CD14-positive monocyte (primary cell): ENCODE measurements at places on chromosomes 4 and X. TPM values are rescaled to one million over a fixed set of nuclear protein-coding genes. Genes with fewer than 3 reads are reported as not detected.
A peak's percentile ranks its signal among the peaks of the same experiment; 100 is the strongest.

DNA sequence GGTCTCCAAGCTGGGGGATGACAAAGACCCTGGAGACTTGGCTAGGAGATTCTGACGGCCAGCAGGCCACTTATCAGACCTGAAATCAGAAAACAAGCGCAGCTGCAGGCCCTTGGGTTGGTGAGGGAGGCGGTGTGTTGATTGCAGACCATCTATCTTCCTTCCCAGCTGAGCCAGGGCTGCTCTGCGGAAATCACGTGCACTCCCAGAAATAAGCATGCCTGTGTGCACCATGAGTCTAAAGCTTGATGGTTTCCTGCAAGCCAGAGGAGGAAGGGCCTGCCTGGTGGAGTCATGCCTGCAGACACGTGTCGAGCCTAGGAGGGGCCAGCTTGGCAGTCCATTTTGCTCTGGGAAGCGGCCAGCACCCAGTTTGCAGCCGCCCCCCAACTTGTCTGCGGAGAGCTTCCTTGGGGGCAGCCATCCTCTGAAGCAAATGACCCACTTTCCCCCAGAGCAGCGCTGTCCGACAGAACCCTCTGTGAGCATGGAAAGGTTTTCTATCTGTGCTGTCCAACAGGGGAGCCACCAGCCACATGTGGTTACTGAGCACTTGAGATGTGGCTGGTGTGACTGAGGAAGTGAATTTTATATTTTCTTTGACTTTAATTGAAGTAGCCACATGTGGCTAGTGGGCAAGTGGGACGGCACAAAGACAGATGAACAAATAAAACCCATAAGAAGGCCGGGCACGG is 175.7 kb upstream of the BCOR start:
- H3K36me3 ChIP-seq: no peaks in the 10 kb centered on the region
- peaks cover 15% of the 10 kb centered on the region for H3K4me1 ChIP-seq
- no peaks in the 10 kb centered on the region for H3K27me3 ChIP-seq
- H3K4me3 ChIP-seq: no peak overlapping the region
- peak; percentile 39 for DNase-seq

CACNA1F gene
- polyA plus RNA-seq: not detected

DNA sequence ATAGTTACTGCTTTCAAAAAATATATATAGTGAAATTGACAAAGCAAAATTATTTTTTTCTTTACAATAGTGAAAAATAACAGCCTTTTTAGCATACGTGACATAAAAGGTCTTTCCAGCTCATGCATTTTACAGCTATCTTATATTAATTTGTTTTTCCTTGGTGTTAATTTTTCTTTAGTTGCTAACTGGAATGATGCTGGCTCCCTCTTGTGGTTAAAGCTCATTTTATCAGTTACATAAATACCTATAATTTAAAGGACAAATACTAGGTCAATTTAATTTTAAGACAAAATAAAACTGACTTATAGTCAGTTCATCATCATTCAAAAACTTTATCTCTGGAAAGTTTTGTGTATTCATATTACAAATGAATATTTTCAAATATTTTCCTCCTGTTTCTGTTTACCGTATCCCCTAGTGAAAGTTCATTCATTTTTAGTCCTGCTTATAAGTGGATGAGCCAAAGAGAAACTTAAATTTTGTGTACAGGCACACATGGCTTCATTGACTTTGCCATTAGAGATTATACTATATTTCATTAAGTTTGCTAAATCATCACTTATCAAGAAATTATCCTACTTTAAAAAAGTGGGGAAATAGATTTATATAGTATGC is 9.9 kb upstream of the ANAPC4 start:
- no peak overlapping the region for H3K27ac ChIP-seq
- no peaks in the 10 kb centered on the region for H3K27me3 ChIP-seq
- H3K4me3 ChIP-seq: no peak overlapping the region

DNA sequence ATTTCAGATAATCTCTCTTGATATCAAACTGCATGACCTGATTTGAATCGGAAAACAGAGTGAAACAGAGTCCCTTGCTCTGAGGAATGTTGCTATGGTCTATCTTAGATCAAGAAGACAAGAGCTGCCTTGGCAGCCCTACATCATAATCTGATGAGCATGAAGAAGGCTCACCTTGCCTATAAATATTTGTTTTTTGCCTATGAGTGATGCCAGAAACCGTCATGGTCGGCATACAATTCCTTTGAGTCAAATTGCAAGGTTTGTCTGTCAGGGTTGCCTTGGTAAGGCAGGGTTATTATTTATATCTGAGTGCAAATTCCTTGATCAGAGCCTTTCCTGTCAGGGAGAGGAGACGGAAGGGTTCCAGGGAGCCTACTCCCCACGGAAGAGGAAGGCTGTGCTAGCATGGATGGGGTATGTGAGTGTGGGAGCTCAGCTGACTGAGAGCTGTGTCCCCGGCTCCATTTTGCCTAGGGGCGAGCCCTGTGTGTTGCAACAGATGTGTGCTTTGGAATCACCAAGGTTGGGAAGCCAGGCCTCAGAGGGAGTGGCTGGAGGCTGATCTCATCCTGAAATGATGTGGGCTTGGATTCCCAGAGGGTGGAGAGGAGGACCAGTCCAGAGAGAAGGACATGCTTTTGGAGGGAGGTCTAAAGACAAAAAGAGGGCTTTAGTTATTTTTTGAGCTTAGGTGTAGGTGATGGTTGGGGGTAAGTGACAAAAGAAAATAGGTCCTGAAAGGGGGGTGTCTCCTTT is 43.6 kb downstream of the RTL9 start:
- no peak for DNase-seq
- H3K4me3 ChIP-seq: no peak overlapping the region
- H3K36me3 ChIP-seq: no peaks in the 10 kb centered on the region
- no peaks in the 10 kb centered on the region for H3K27me3 ChIP-seq
- no peak overlapping the region for H3K27ac ChIP-seq

- H3K4me1 ChIP-seq: no peaks in the 10 kb centered on the region
- no peak overlapping the region for H3K4me3 ChIP-seq
- no peaks in the 10 kb centered on the region for H3K27me3 ChIP-seq
- H3K27ac ChIP-seq: no peak overlapping the region
- no peaks in the 10 kb centered on the region for H3K36me3 ChIP-seq
Observed at GRCh38 chr4:137312257-137312656, 220.0 kb downstream of the PCDH18 start.

FAM9B gene
- polyA plus RNA-seq: 0.11 and 0.73 TPM in 2 replicates

- H3K27ac ChIP-seq: peak overlapping the region; percentile 34
- H3K4me1 ChIP-seq: peaks cover 9% of the 10 kb centered on the region
Observed at GRCh38 chr4:128832243-128832625, 22.7 kb downstream of the JADE1 start.

FRG2 gene
- not detected for polyA plus RNA-seq

DNA sequence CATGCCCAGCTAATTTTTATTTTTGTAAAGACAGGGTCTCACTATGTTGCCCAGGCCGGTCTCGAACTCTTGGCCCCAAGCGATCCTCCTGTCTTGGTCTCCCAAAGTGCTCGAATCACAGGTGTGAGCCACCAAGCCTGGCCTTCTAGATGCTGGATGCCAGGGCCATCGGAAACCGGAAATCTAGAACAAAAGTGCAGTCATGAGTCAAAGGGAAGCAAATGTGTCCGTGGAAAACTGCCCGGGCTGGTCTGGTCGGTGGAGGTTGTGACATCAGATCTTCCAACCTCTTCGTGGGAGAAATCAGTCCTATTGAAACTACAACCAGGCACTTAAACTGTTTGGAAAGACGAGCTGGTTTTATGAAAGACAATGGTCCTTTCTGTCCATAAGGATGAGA is 92.3 kb upstream of the SHOX start:
- H3K36me3 ChIP-seq: no peaks in the 10 kb centered on the region
- DNase-seq: no peak
- no peaks in the 10 kb centered on the region for H3K27me3 ChIP-seq
- H3K4me1 ChIP-seq: no peaks in the 10 kb centered on the region
- H3K4me3 ChIP-seq: no peak overlapping the region
- no peak overlapping the region for H3K27ac ChIP-seq

GRCh38 chr4:37503261-37503660 is 182.9 kb downstream of the RELL1 start:
- no peaks in the 10 kb centered on the region for H3K27me3 ChIP-seq
- H3K36me3 ChIP-seq: no peaks in the 10 kb centered on the region
- DNase-seq: no peak
- no peak overlapping the region for H3K27ac ChIP-seq
- no peaks in the 10 kb centered on the region for H3K4me1 ChIP-seq

GRCh38 chrX:38335382-38335781 is 8.1 kb upstream of the RPGR start:
- H3K4me3 ChIP-seq: no peak overlapping the region
- DNase-seq: no peak
- peaks cover 14% of the 10 kb centered on the region for H3K4me1 ChIP-seq

GRCh38 chr4:156137679-156138473 is 184.2 kb upstream of the CTSO start:
- H3K4me3 ChIP-seq: no peak overlapping the region
- no peaks in the 10 kb centered on the region for H3K4me1 ChIP-seq
- no peak overlapping the region for H3K27ac ChIP-seq
- H3K36me3 ChIP-seq: no peaks in the 10 kb centered on the region
- H3K27me3 ChIP-seq: no peaks in the 10 kb centered on the region

- no peaks in the 10 kb centered on the region for H3K36me3 ChIP-seq
- H3K4me1 ChIP-seq: no peaks in the 10 kb centered on the region
- no peak overlapping the region for H3K27ac ChIP-seq
- no peaks in the 10 kb centered on the region for H3K27me3 ChIP-seq
- no peak for DNase-seq
Observed at GRCh38 chrX:12080265-12080664, 58.0 kb upstream of the FRMPD4 start.

DNA sequence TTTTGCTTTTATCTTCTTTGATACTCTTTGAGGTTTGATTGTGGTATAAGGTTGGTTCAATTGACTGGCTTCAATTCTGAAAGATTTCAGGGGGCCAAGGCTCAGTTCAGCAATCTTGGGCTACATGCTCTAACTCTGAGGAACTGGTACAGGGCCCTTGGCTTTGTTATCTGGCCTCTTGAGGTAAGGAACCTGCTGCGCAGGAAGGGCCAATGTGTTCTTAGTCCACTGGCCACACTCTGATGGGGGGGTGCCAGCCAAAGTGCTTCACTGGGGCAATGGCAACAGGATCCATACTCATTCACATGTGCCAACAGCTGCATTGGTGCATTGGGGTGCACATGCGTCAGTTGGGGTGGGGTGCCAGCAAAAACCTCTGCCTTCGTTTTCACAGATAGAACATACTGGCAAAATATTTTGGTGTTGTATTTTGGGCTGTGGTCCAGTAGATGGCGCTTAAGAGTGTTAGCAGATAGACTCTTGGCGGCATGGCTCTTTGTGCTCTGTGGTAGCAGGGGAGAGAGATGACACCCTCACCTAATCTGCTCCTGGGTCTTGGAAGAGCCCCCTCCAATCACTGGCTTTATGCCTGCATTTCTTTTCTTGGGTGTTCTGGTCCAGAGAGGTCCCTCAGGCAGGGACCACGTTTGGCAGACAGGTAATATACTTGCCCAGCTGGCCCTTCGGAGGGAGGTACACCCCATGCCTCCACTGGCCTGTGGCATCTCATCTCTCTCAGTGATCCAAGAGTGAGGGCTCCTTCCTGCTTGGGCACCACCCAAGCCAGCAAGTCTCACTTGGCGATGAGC is 42.9 kb downstream of the NDST3 start:
- DNase-seq: peak; percentile 3
- H3K27me3 ChIP-seq: no peaks in the 10 kb centered on the region
- no peaks in the 10 kb centered on the region for H3K4me1 ChIP-seq
- H3K4me3 ChIP-seq: no peak overlapping the region
- H3K27ac ChIP-seq: no peak overlapping the region
- H3K36me3 ChIP-seq: no peaks in the 10 kb centered on the region

DNA sequence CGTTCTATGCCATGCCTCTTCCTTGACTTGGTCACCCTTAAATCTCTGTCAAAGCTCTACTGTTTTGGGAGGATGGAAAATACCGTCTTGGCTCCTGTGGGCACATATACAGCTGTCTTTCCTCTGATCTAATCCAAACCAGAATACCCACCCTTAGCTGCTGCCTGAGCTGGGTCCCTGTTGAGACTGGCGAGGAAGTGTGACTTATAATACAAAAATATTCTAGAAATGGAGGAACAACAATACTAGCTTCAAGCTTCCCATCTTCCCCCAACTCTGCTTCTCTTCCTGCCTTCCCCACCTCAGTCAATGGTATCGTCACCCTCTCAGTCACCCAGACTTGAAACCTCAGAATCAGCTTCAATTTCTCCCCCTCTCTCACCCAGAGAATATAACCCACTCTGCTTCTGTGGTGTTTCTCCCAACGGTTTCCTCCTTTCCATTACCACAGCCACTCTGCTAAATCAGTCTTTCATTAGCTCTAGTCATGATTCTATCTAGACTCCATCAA is 599 bp upstream of the IL2RG start:
- no peaks in the 10 kb centered on the region for H3K27me3 ChIP-seq
- H3K36me3 ChIP-seq: no peaks in the 10 kb centered on the region
- peak overlapping the region; percentile 56 for H3K4me3 ChIP-seq

- no peak within 1 kb of the TSS for H3K27ac ChIP-seq
- no peaks in the 10 kb centered on the region for H3K36me3 ChIP-seq
- H3K4me1 ChIP-seq: peaks cover 13% of the 10 kb centered on the region
- DNase-seq: no peak
Observed at GRCh38 chr4:153759407-153760316, at the start of gene RNF175. Gene RNF175 (minus strand): TSS chr4:153760024. CDS start chr4:153759862, 162 bp downstream.

PABPC1L2B gene
- polyA plus RNA-seq: not detected

- no peaks in the 10 kb centered on the region for H3K36me3 ChIP-seq
- H3K4me3 ChIP-seq: no peak overlapping the region
- peaks cover 6% of the 10 kb centered on the region for H3K4me1 ChIP-seq
- no peaks in the 10 kb centered on the region for H3K27me3 ChIP-seq
Observed at GRCh38 chr4:83340692-83341343, 6.2 kb upstream of the HPSE start.

GRCh38 chrX:131987252-131987651 is 35.9 kb upstream of the STK26 start:
- H3K27me3 ChIP-seq: peaks cover 18% of the 10 kb centered on the region
- peak overlapping the region; percentile 88 for H3K27ac ChIP-seq
- peaks cover 44% of the 10 kb centered on the region for H3K4me1 ChIP-seq
- H3K4me3 ChIP-seq: peak overlapping the region; percentile 37
- H3K36me3 ChIP-seq: no peaks in the 10 kb centered on the region

DNA sequence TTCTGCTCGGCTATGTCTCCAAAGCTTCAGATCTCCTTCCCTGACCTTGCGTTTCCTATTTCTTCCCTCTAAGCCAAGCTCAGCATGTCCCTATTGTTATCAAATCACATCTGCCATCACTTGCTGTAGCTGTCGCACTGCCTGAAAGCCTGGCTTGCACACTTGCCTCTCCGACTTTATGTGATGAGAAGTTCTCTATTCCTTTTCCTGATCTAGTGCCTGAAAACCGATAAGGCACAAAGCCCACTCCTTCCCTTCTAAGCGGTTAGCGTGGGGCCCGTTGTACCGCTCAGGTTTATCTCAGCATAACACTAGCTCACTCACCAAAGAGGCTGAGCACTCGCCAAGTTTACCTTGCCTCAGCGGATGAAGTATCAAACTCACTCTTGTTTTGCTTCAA is 816 bp downstream of the NMU start:
- H3K4me3 ChIP-seq: no peak overlapping the region
- peaks cover 45% of the 10 kb centered on the region for H3K27me3 ChIP-seq
- no peak for DNase-seq
- H3K4me1 ChIP-seq: no peaks in the 10 kb centered on the region
- no peaks in the 10 kb centered on the region for H3K36me3 ChIP-seq

NMU gene
- not detected in 2 replicates for polyA plus RNA-seq
